HFF-Myc (cell line): ENCODE measurements at places on chromosomes 12 and 14.

- no peak for DNase-seq
Observed at GRCh38 chr12:59407799-59408198, 188.0 kb upstream of the SLC16A7 start.

DNA sequence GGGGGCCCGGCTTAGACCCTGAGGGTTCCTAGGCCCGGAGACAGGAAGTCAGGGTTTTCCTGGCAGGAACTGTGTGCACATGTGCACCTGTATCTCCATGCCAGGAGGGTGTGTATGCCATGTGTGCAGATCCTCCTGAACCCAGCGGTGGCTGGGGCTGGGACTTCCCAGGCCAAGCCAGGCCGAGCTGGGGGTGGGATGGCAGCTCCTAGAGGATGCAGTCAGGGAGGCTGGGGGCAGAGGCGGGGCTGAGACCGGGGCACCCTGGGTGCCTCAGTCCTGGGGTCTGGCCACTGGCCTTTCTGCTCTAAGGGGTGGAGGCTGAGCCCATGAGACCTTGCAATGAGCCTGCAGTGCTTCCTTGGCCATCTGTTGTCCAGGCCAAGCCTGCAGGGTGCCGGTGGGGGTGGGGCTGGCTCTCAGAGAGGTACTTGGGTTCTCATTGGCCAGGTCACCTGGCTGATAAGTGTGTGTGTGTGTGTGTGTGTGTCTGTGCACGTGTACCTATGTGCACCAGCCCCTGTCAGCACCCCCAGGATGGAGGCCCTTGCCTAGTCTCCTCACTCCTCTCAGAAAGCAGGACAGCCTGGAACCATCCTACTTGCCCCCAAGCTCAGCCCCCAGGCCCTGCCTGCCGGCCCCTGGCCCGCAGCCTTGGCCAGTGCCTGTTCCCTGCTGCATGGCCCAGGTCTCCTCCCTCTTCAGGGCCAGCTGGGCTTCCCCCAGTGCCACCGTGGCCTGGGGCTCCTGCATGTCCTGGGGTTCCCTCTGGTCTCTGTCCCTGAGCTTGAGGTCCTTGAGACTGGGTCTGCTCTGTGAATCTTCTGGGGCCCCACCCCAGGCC, 10.6 kb upstream of the TNFAIP2 start:
- no peak for DNase-seq

GRCh38 chr14:58245562-58245961, 919 bp downstream of the PSMA3 start:
- DNase-seq = no peak

DNA sequence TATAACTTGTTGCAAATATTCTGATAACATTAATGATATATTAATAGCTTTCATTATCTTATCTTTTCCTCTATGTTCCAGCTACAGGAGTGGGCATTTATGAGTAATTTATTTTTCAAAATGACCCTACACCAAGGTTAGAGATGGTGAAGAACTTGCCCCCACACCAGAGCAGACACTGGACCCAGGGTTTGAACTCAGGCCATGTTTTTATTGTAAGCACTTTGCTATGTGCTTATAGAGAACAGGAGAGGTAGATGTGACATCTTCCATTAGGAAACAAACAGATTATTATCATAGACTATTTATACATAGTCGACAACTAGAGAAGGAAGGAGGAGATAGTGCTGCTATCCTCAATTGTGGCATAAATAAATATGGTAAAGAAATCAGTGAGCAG, 265.2 kb downstream of the EGLN3 start:
- no peak for DNase-seq

DNA sequence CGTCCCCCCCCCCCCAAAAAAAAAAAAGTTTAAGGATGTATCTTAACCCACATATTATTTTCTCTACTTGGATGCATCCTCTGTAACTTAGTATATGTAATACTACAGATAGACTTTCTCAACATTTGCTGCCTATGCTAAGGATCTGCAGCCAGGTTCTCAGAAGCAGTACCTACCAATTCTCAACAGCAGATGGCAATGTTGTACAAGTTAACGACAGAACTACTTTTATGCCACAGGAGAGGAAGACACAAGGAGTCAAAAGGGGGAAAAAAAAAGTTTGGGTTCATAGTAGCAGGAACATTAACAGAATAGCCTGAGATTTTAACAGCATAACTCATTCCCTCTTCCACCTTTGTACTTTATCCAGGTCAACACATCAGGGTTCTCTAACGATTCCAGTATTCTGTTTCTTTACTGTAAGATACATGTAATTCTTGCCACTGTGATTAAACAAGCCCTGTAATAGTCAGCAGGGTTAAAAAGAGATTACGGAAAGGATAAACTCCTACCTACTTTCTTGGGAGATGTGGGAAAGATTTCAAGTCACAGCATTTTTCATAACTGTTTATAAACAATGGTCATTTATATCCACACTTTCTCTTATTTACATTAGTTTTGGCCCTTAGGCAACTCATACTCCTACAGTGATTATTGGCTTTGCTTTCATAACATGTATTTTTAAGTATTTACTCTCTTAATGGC, 5.7 kb upstream of the NEK9 start:
- DNase-seq = peak; percentile 71

DNA sequence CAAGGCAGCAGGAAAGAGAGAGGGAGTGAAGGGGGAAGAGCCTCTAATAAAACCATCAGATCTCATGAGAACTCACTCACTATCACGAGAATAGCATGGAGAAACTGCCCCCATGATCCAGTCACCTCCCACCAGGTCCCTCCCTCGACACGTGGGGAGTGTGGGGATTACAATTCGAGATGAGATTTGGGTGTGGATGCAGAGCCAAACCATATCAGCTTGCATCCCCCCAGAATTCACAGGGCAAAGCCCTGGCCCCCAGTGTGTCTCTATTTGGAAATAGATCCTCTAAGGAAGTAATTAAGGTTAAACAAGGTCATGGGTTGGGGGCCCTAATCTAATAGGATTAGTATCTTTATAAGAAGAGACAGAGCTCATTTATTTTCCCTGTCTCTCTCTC, 56.1 kb upstream of the TCL1A start:
- no peak for DNase-seq

DNA sequence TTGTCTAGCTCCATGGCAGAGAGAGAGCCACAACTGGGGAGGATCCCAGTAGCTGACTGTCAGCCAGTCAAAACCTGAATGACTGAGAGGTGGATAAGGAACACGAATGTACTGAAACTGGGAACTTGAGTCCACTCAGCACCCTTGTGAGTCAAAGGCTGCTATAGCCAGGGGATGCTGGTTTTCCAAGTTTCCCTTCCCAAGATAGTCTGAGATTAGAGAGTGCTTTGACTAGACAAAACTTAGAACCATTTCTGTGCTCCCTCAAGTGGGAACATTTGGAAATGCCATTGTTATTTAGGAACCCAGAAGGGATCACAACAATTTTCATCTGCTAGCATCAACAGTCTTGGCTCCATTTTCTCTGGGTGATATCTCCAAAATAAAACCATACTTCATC, 4.0 kb downstream of the PRKAG1 start:
- DNase-seq = no peak

- no peak for DNase-seq
Observed at GRCh38 chr12:47817272-47818006, 2.3 kb downstream of the HDAC7 start.

DNA sequence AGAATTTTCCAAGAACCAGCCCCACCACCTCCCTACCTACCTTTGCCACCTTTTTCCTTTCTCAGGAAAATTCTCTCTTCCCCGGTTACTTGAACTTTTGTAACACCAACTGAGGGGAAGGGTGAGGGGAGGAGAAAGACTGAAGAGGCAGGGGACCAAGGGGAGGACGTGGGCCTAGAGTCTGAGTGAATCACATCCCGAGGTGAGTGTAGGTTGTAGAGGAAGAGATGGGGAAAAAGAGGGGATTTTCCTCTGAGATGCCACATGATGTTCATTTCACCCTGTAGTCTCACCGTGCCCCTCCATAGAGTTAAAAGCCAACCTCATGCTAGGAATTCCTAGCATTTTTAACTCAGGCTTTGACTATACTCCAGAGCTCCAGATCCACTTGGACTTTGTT, 311.8 kb downstream of the RPAP3 start:
- DNase-seq = no peak

- peak; percentile 27 for DNase-seq
Observed at GRCh38 chr12:95763809-95764253, 26.7 kb downstream of the NTN4 start.

DNA sequence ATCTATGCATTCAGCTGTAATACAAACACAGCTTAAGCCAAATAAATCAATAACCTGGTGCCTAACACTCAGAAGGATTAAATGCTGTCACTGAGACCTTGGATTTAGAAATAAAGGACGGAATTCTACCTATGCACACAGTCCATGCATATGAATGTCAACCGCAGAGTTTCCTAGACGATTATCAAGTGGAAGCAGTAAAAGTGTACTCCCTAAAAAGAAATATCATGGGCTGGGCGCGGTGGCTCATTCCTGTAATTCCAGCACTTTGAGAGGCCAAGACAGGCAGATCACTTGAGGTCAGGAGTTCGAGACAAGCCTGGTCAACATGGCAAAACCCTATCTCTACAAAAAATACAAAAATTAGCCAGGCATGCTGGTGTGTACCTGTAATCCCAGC, 188.2 kb upstream of the DYRK2 start:
- no peak for DNase-seq

DNA sequence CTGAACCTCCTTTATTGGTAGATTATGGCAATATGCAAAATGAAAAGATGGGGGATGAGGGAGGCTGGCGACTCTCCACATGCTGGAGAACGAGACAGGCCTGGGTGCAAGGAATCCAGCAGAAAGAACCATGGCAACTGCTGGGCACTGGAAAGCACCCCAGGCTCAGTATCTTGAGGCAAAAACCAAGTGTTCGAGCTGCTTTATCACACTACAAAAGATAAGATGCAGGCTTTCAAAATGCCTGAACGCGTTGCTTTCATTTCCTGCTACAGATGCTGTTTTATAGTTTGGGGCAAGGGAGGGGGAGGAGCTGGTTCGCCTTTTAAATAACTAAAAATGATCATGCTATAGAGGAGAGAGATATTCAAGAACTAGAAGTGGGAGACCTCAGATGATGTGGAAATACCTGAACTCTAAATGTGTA, 38.9 kb downstream of the NIN start:
- no peak for DNase-seq

GRCh38 chr14:103031956-103032355, 25.4 kb downstream of the CDC42BPB start:
- DNase-seq = no peak

DNA sequence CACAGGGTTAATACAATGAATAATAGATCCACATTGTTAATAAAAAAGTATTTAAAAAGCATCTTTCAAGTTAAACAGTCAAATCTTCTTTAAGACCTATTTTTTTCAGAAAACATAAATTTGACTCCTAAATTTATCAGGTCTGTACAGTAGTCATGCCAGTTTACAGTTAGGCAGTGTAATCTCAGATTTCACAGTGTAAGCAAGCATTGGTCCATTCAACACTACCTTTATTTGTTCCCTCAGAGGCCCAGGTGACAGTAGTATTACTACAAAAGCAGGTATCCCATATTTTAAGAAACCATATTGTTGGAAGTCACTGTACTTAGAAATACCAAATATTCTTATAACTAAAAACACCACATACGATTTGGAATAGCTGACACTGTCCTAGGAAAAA, 6.1 kb downstream of the ATP2B1 start:
- DNase-seq = no peak

- no peak for DNase-seq
Observed at GRCh38 chr14:54232735-54233134, 164.1 kb upstream of the CDKN3 start.

DNA sequence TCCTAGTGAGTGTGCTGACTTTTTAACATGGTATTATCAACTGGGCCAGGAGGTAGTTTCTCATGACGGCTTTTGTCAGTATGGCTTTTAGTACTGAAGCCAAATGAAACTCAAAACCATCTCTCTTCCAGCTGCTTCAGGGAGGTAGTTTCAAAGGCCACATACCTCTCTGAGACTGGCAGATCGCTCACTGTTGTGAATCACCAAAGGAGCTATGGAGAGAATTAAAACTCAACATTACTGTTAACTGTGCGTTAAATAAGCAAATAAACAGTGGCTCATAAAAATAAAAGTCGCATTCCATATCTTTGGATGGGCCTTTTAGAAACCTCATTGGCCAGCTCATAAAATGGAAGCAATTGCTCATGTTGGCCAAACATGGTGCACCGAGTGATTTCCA, 141.1 kb downstream of the HMGA2 start:
- DNase-seq = no peak

- no peak for DNase-seq
Observed at GRCh38 chr12:132545955-132546354, 56.0 kb downstream of the FBRSL1 start.

DNA sequence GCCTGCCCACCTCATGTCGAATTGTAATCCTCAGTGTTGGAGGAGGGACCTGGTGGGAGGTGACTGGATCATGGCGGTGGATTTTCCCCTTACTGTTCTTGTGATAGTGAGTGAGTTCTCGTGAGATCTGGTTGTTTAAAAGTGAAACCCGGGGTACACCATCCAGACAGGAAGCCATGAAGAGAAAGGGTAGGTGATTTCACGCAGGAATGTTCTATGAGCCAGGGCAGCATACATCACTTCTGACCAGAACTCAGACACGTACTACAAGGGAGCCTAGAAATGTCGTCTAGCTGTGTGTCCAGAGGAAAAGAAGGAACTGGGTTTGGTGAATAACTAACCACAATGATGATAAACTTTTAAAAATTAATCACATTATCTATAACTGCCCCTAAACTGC, 80.6 kb downstream of the ANO4 start:
- DNase-seq = no peak

DNA sequence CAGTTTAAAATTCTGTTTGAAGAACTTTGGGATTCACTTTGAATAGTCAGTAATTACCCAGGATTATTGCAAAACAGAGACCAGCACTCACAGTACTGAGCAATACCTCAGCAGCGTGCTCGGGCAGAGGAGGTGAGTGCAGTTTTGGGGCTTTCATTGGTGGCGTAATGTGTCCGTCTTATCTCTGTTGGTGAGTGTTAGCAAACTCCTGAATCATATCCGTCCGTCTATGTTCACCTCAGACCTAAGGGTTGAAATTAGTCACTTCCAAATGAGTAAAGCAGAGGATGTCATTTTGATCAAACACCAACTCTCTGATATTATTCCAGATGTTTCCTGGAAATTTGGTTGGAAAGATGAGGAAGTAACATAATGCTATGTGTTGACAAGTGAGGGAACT, 82.8 kb downstream of the BORCS5 start:
- no peak for DNase-seq

GRCh38 chr14:21414137-21414631, 30.4 kb upstream of the SUPT16H start:
- no peak for DNase-seq

DNA sequence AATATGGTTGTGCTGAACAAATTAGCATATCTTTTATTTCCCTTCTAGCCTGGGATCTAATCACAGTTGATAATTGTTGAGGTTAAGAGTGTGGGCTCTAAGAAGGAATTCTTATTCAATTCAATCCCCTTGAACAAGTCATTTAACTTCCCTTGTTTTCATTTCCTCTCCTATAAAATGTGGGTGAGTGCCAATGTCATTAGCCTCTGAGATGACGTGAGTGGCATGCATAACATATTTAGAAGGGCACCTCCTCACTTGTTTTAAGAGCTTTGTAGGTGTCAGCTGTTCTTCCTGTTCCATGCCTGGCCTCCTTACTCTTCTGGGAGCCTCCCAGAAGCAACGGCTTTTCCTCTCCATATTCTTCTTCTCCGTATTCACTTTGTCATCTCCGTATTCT, 155.4 kb upstream of the NEDD1 start:
- no peak for DNase-seq
